ENCODE measurements at places on chromosomes 7 and 10. TPM values are rescaled to one million over a fixed set of nuclear protein-coding genes. Genes with fewer than 3 reads are reported as not detected.

The ANKRD30A gene
- total RNA-seq, result not detected

- DNase-seq, result no peak
- H3K36me3 ChIP-seq, result no peaks in the 10 kb centered on the region
- H3K4me3 ChIP-seq, result no peak overlapping the region
- peak overlapping the region; percentile 49 for H3K27ac ChIP-seq
These were observed 205.8 kb downstream of the CCSER2 start for GRCh38 chr10:84534168-84534567.

DNA sequence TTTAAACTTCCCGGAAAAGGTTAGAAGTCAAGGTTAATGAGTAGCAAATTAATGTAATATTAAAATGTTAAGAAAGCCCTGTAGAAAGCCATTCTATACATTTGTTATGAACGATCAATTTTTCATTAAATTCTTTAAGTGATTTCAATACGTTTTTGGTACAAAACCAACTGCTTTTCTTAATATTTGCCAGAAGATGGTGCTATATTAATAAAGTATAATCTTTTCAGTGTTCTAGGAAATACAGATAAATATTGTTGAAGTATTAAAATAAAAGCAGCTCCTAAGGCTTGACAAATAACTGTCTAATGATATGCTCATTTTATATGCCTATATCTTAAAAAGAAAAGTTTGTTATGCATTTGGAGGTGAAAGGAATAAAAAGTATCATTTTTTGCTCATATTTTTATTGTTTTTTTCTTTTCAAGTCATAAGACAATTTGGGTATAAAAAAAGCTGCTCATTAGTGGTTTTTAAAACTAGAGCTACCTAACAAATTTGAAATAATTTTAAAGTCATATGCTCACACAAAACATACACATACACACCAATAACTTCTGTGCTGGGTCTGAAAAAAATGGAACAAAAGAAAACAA is 130.3 kb upstream of the POT1 start:
- peaks cover 4% of the 10 kb centered on the region for H3K27me3 ChIP-seq
- no peak overlapping the region for H3K27ac ChIP-seq
- no peak for DNase-seq
- no peak overlapping the region for H3K4me3 ChIP-seq
- no peaks in the 10 kb centered on the region for H3K4me1 ChIP-seq
- no peaks in the 10 kb centered on the region for H3K36me3 ChIP-seq

- no peak overlapping the region for H3K27ac ChIP-seq
- H3K4me1 ChIP-seq, result no peaks in the 10 kb centered on the region
- H3K4me3 ChIP-seq, result no peak overlapping the region
- H3K36me3 ChIP-seq, result no peaks in the 10 kb centered on the region
These were observed 73.4 kb downstream of the AHR start for GRCh38 chr7:17371671-17372524.

The CPED1 gene
- not detected for total RNA-seq

DNA sequence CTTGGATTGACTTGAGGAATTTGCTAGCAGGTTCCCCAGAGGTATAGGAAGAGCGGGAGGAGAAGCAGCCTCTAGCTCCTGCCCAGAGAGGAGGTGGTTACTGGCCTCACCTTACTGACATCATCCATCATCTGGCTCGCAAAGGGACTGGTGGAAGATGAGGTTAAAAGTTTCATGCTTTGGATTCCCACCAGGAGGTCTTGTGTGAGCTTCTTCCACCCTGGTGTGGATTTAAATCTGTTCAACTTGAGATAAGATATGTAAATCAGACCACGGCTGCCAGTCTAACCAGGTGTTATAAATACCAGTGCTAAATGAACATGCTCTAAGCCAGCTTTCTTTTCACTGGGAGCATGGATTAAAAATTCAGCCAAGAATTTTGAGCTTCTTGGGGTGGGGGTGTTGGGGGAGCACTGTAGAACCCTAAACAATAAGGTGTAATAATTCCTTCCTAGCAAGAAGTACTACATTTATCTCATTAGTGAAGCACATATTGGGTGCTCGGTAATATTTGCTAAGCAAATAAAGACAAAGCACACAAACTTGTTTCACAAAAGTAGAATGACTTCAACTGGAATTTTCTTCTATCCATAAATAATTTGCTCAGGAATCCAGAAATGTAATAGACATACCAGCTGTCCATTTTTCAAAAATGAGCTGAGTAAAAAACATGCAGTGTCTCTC is 7.8 kb downstream of the PROSER2 start:
- no peak overlapping the region for H3K4me3 ChIP-seq
- DNase-seq, result no peak
- H3K27me3 ChIP-seq, result peaks cover 14% of the 10 kb centered on the region
- no peaks in the 10 kb centered on the region for H3K4me1 ChIP-seq
- no peak overlapping the region for H3K27ac ChIP-seq

The TUBAL3 gene
- not detected for total RNA-seq

The SLC18A3 gene
- not detected for total RNA-seq

The CFAP69 gene
- total RNA-seq, result 0.25 TPM

DNA sequence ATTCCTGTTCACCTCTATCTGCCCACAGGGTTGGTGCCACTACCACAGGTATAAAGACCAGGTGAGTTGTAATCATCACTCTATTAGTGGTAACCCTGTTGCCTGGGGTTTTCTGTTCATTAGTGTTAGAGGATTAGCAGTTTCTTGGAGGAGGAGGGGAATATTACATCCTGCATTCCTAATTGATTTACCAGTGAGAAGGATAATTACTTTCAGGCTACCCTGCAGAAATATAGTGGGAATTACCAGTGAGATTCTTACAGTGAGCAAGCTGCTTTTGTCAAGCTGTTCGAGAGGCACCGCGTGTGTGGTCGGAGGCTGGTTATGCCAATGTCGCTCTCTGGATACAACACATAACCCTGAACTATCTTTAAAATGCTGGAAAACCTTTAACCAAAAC is 280.7 kb downstream of the SORCS3 start:
- no peak for DNase-seq
- no peak overlapping the region for H3K4me3 ChIP-seq
- no peak overlapping the region for H3K27ac ChIP-seq
- H3K36me3 ChIP-seq, result no peaks in the 10 kb centered on the region
- H3K4me1 ChIP-seq, result no peaks in the 10 kb centered on the region
- H3K27me3 ChIP-seq, result no peaks in the 10 kb centered on the region

DNA sequence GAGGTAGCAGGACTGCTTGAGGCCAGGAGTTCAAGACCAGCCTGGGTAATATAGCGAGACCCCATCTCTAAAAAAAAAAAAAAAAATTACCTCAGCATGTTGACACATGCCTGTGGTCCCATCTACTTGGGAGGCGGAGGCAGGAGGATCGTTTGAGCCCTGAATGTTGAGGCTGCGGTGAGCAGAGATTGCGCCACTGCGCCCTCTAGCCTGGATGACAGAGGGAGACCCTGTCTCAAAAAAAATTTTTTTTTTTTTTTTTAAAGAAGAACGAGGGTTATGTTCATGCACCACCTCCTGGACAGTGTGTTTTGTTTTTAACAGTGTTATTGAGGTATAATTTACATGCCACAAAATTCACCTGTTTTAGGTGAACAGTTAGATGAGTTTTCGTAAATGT is 51.1 kb upstream of the SEPHS1 start:
- H3K36me3 ChIP-seq, result no peaks in the 10 kb centered on the region
- no peaks in the 10 kb centered on the region for H3K4me1 ChIP-seq
- no peak overlapping the region for H3K27ac ChIP-seq
- DNase-seq, result no peak
- H3K4me3 ChIP-seq, result no peak overlapping the region
- H3K27me3 ChIP-seq, result peaks cover 10% of the 10 kb centered on the region

- H3K4me3 ChIP-seq, result no peak overlapping the region
- no peaks in the 10 kb centered on the region for H3K36me3 ChIP-seq
- H3K4me1 ChIP-seq, result no peaks in the 10 kb centered on the region
- H3K27ac ChIP-seq, result no peak overlapping the region
These were observed 6.7 kb downstream of the PON3 start for GRCh38 chr7:95389516-95389915.

The SH2B2 gene
- total RNA-seq, result 3.2 TPM

DNA sequence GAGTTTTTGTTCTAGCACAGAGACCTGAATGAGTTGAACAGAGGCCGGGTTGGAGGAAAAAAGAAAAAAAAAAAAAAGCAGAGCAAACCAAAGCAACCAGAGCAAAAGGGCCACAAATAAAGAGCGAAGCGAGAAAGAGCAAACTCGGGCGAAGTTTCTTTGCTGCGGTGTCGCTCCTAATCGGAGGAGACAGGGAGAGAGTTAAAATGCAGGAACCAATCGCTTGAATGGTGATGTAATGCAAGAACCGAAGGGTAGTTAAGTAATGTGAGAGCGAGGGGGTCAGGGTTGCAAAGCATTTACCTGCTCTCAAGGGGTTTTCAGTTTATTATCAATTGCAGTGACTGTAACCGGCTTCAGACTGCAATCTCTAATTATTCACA is 271.7 kb downstream of the TRIL start:
- H3K27ac ChIP-seq, result no peak overlapping the region
- DNase-seq, result no peak
- H3K27me3 ChIP-seq, result peaks cover 19% of the 10 kb centered on the region
- H3K4me1 ChIP-seq, result no peaks in the 10 kb centered on the region
- H3K36me3 ChIP-seq, result no peaks in the 10 kb centered on the region

DNA sequence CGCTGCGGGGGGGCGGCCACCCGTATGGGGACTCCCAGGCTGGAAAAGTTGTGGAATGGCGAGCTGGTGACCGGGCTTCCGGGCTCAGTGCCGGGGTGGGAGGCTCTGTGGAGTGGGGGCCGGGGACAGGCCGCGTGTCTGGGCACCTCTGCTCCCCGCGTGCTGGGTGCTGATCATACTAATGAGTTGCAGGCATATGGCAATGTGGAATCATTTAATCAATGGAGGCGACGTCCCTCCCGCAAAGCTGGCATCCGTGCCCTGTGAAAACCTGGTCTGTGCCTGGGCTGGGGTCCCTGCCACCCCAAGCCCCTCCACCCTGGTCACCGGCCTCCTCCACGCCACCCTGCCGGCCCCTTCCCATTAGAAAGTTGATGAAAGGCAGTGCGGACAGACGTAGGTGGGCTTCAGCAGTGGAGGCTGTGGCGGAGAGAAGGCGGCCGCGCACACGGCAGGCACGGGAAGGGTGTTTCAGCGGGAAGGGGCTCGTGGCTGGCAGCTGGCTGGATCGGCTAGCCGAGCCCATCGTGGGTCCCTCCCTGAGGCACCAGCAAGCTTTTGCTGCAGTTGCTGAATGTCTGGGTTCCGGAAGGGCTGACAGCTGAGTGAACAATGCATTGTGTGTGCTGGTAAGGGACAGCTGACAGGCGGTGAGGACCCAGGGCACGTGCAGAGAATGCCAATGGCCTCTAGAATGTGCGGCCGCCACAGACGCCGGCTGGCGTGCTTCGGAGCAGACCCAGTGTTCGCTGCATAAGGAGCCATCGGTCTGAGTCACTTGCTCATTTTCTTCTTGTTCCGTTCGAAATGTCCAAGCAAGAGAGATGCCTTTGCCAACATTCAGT is 1.5 kb downstream of the ADGRA1 start:
- no peak overlapping the region for H3K27ac ChIP-seq
- no peaks in the 10 kb centered on the region for H3K4me1 ChIP-seq
- DNase-seq, result no peak
- H3K27me3 ChIP-seq, result peaks cover 14% of the 10 kb centered on the region
- H3K36me3 ChIP-seq, result no peaks in the 10 kb centered on the region

DNA sequence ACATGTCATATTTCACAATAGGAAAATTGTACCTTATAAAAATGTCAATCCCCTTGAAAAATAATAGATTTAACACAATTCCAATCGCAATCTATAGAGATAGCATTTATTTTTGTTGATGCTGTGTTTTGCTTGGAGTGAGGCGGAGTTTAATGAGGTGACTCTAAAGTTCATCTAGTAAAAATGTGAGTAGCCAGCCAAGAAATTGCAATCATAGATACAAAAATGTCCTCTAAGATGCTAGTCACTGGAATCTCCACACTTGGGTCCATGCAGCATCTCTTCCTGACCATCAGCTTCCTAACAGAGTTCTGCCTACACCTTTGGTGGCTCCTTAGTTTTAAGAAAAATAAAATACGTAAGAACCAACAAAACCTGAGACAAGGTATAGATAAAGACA is 44.9 kb downstream of the GLI3 start:
- peaks cover 14% of the 10 kb centered on the region for H3K4me1 ChIP-seq
- H3K4me3 ChIP-seq, result no peak overlapping the region
- H3K36me3 ChIP-seq, result no peaks in the 10 kb centered on the region
- DNase-seq, result no peak
- peaks cover 6% of the 10 kb centered on the region for H3K27me3 ChIP-seq

The PNLIPRP1 gene
- total RNA-seq, result not detected

- no peaks in the 10 kb centered on the region for H3K4me1 ChIP-seq
- H3K36me3 ChIP-seq, result no peaks in the 10 kb centered on the region
- H3K27me3 ChIP-seq, result no peaks in the 10 kb centered on the region
These were observed 171.2 kb downstream of the ZNF365 start for GRCh38 chr10:62545160-62546066.

GRCh38 chr10:62742536-62743061 is 61.9 kb upstream of the ADO start:
- no peaks in the 10 kb centered on the region for H3K27me3 ChIP-seq
- peaks cover 13% of the 10 kb centered on the region for H3K4me1 ChIP-seq
- DNase-seq, result no peak
- H3K27ac ChIP-seq, result no peak overlapping the region

The PRSS2 gene
- total RNA-seq, result not detected

The ANKRD1 gene
- total RNA-seq, result not detected

The MYPN gene
- total RNA-seq, result not detected

DNA sequence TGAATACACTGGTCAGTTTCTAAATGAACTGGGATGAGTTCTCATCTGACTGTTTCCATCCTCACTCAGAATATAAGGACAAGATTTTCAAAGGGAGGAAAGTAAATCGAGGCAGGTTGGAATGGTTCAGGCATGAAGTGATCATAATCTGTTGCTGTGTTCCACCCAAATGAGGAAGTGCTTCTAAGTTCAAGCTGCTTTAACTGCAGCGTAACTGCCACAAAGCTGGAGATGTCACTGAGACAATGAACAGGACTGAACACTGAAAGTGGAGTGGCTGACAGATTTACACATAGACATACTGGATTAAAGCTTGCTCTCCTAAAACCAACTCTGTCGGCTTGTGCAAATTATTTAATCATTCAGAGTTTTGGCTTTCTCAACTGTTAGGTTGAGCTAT is 66.6 kb downstream of the GPR37 start:
- H3K4me1 ChIP-seq, result no peaks in the 10 kb centered on the region
- no peak for DNase-seq
- no peaks in the 10 kb centered on the region for H3K27me3 ChIP-seq
- no peak overlapping the region for H3K4me3 ChIP-seq
- no peaks in the 10 kb centered on the region for H3K36me3 ChIP-seq

DNA sequence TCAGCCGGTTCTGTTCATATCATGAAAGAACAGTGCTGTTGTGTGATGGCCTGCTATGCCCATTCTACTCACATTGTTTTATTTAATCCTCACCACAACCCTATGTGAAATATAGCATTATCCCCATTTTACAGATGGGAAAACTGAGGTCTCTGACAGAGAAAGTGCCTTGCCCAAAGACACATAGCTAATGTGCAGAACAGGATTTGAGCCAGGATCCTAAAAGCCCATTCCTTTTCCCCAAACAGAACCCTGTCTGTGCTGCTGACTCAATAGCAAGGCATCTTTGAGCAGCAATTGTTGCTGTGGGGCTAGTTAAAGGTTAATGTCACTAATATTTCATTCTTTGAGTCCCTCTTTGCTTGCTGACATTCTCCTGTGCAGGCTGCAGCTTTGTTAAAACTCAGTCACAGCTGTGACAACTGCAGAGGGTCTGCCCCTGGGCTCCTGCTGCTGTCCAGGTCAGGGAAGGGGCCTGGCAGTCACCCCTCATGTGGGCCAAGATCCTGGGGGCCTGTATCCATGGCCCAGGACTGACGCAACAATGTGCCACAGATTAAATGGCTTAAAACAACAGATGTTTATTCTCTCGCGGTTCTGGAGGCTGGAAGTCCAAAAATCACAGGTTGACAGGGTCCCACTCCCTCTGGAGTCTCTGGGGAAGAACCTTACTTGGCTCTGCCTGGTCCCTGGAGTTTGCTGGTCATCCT is 40.4 kb downstream of the AFAP1L2 start:
- no peaks in the 10 kb centered on the region for H3K27me3 ChIP-seq
- no peak overlapping the region for H3K4me3 ChIP-seq
- H3K4me1 ChIP-seq, result no peaks in the 10 kb centered on the region
- H3K27ac ChIP-seq, result no peak overlapping the region

The EMX2 gene
- total RNA-seq, result not detected

All from activated CD4-positive, alpha-beta T cell treated with anti-CD3 and anti-CD28 coated beads for 36 hours (primary cell).